ENCODE measurements at places on chromosomes 1 and 21.

DNA sequence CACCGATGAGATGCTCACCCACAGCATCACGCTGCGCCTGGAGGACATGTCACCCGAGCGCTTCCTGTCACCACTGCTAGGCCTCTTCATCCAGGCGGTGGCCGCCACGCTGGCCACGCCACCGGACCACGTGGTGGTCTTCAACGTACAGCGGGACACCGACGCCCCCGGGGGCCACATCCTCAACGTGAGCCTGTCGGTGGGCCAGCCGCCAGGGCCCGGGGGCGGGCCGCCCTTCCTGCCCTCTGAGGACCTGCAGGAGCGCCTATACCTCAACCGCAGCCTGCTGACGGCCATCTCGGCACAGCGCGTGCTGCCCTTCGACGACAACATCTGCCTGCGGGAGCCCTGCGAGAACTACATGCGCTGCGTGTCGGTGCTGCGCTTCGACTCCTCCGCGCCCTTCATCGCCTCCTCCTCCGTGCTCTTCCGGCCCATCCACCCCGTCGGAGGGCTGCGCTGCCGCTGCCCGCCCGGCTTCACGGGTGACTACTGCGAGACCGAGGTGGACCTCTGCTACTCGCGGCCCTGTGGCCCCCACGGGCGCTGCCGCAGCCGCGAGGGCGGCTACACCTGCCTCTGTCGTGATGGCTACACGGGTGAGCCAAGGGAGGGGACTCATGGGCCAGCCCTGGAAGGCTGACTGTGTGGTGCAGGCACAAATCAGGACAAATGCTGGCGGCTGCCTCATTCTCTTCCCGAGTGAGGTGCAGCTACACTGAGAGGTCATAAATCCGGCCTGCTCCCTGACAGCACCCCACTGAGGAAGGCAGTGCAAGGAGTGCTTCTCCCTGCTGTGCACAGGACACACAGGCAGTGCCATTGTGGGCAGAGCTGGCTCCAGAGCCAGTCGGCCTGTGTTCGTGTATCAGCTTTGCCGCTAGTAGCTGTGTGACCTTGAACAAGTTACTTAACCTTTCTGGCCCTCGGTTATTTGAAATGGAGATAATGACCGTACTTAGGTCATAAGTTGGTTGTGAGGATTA, 9.4 kb downstream of the CELSR2 start:
- no peak for DNase-seq

DNA sequence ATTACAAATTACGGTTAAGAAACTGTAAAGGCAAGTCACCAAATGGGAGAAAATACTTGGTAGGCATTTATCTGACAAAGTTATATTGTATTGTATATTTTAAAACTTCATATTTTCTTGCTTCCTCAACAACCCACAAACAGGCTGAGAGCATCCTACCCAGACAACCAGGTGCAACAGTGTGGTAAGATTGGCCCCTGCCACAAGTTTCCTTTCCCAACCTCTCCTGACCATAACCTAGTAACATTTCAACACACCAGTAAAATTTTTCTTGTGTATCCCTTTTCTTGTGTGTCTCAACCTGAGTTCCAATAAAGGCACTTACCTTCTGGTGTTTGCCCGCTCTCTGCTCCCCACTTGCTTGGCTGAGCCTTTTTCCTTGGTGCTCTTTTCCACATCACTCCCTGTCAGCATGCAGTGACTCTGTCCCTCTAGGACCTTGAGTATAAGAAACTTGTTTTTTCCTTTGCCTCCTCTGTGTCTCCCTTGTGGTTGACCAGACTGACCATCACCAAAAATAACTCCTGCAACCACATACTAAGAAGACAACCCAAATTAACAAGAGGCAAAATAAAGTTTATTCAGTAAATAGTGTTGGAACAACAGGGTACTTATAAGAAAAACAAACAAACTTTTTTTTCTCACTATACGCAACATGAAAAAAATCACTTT, 40.9 kb downstream of the FCRL3 start:
- DNase-seq, result no peak

DNA sequence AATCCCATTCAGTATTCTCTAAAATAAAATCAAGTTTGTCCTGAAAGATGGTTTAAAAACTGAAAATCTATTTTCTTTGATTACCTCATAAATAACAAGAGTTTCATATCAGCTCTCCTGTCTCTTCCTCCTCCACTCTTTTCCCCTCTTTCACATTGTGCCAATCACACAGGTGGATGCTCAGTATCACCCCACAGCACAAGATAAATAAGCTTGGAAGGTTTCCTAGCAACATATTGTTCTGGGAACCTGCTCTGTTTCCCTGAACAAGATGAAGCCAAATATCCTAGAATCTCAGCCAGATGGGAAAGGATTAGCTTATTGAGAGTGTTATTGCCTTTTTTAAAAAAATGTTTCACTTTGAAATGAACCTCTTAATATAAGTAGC, 45.7 kb upstream of the CACYBP start:
- no peak for DNase-seq

- no peak for DNase-seq
Observed at GRCh38 chr1:151868486-151868885, 15.0 kb upstream of the THEM5 start.

All from stimulated activated naive CD4-positive, alpha-beta T cell (primary cell).